ENCODE measurements at places on chromosomes 6 and 20.

GRCh38 chr20:46746956-46747526 is 37.6 kb downstream of the SLC2A10 start:
- DNase-seq: no peak

DNA sequence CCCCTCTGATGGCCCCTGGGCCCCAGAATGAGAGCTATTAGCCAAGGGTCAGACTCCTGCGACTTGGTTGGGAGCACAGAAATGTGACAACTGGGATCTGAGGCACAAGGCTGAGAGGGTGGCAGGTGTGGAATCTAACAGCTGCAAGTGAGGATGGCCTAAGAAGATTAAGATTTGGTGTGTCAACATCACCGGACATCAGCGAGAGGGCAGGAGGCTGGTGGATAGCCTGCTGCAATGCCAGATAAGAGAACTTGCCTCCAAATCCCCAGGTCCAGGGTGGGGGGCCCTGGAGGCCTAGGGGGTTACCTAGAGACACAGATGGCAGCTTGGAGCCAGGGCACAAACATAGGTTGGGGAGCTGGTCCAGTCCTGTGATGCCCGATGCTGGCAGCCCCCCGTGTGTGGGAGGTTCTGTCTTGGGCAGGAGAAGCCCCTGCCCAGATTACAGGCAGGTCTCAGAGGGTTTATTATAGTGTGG is 155.8 kb downstream of the GRM4 start:
- DNase-seq: no peak

- no peak for DNase-seq
These were observed 85.1 kb downstream of the LYRM4 start for GRCh38 chr6:5175635-5176034.

DNA sequence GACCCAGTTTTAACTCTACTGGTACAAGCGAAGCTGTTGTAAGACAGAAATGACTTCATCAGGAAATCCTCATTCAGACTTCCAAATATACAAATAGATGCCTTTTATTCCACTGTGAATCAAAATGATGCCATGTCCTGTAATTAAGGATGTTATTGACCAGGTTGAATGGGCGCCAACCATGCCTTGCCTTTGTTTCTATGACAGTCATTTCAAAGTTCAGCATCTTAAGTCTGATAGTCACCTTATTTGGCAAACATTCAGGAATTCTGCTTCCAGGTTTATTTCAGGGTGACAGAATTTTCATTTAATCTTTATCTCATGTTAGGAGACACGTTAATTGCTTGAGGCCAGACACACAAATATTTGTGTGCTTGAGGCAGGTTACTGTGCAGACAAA is 592.8 kb upstream of the JAG1 start:
- DNase-seq: no peak

- no peak for DNase-seq
These were observed 172.1 kb upstream of the RUNX2 start for GRCh38 chr6:45156075-45156474.

DNA sequence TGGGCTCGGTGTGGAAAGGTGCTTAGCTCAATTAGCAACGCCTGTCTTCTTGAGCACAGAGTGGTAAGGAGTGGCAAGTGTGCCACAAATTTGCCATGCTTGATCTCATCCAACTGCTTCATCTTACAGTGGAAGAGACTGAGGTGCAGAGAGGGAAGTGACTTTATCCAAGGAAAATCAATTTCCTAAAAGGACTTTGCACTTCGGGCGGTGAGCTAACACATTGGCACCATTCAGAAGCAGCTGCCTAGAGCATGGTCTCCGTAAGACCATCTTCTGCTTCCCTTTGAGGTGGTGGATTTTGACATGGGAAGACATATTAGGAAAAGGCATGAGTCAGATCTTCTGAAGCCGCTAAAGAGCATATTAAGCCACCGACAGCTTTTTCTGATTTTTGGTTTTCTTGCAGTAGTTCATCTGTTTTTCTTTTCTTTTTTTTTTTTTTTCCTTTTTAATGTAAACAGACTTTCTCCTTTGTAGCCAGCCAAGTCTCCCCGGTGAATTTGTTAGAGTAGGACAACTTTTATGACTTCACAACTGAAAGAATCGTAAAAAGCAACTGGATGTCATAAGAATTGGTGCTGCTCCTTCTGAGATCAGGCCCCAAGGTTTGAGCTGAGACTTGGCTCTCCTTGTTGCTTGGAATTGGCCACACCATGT is 273.2 kb downstream of the CDC5L start:
- no peak for DNase-seq

DNA sequence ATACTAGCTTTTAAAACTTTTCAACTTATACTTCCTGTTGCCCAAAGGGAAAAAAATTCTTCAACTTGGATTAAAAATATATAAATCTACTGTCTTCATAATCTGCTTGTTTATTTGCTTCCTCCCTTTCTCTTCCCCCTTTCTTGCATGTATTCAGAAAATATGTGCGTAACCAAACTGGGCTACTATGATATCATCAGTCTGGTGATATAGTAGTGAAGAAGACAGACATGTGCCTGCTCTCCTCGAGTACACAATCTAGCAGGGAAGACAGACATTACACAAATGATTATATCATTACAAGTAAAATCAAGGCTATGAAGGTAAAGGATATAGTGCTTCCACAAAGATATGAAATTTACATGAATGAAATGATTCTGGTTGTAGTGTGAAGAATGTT is 31.0 kb downstream of the IBTK start:
- no peak for DNase-seq

- no peak for DNase-seq
These were observed 3.0 kb upstream of the GUCA1B start for GRCh38 chr6:42197555-42198362.

GRCh38 chr6:42450477-42451332 is 1.0 kb downstream of the TRERF1 start:
- DNase-seq: no peak

GRCh38 chr20:22241609-22242008 is 342.8 kb downstream of the FOXA2 start:
- no peak for DNase-seq

- no peak for DNase-seq
These were observed 23.2 kb downstream of the CTCFL start for GRCh38 chr20:57501461-57502335.

- DNase-seq: no peak
These were observed 53.0 kb downstream of the GNAS-AS1 start for GRCh38 chr20:58797371-58798338.

GRCh38 chr6:145705561-145705960 is 29.8 kb downstream of the EPM2A start:
- no peak for DNase-seq

- no peak for DNase-seq
These were observed 74.8 kb upstream of the SNRPB2 start for GRCh38 chr20:16654858-16655535.

DNA sequence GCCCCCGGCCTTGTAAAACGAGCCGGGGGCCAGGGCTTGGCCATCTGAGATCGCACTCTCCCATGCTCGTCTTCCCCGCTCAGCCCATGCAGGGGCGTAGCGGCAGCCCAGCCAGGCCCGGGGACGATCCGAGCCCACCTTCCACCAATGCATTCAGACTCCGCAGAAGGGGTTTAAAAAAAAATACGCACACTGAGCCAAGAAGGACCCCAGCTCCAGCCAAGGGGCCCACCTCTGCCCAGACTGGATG is 320 bp downstream of the GSTA4 start:
- peak; percentile 32 for DNase-seq

DNA sequence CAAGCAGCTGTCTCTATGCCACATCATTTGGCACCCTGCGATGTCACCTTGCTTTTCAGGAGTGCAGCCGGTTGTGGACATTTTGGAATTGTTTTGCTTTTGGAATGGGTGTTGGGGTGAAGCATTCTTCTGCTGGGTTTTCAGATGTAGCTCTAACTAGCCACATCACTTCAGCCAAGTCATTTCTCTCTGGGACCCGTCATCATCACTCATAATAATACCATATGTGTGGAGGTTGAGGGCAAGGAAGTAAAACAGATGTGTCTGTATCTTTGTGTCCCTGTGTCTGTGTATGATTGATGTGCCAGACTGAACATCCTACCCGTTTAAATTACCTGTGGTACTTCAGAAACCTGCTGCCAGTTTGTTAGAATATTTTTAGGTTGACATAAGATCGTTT is 49.5 kb upstream of the TULP4 start:
- no peak for DNase-seq

DNA sequence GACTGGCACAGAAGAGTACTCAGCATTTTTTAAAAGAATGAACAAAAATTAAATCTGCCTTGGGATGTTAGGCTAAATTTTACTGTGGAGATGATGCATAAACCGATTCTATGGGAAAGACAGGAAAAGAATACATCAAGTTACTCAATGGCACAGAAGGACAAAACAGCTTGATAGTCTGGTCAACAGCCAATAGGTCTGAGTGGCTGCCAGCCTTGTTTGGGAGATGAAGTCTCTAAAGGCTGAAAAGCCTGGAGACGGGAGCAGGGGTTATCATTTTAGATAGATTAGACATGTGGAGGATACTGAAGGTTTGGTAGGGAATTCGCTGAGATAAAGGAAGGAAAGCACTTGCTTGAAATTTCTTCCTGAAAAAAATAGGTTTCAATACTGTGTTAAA is 56.3 kb upstream of the LAMA2 start:
- no peak for DNase-seq

GRCh38 chr20:51584116-51584515 is 41.6 kb upstream of the NFATC2 start:
- DNase-seq: no peak

GRCh38 chr6:74070091-74070490 is 374.1 kb downstream of the CD109 start:
- no peak for DNase-seq

- DNase-seq: no peak
These were observed 70.0 kb upstream of the FRMD1 start for GRCh38 chr6:168149015-168149414.

DNA sequence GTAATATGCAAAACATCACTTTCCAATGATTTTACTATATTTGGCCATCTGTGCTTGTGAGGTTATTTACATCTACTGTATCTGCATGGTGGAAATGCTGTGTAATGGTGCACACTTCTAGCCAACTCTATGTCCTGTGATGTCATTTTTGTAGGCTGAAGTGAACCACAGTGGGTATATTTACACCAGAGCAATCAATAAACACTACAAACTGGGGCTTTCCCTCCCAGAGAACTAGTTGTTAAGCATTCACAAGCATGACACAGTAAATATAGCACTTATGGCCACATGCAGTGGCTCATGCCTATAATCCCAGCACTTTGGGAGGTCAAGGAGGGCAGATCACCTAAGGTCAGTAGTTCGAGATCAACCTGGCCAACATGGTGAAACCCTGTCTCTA is 4.9 kb downstream of the SLC22A2 start:
- no peak for DNase-seq

GRCh38 chr6:105449756-105450390 is 47.0 kb upstream of the PREP start:
- DNase-seq: no peak

GRCh38 chr20:37880726-37881591 is 22.0 kb upstream of the VSTM2L start:
- no peak for DNase-seq

GRCh38 chr6:152529369-152529768 is 107.8 kb downstream of the SYNE1 start:
- DNase-seq: no peak

GRCh38 chr6:53492860-53493634 is 51.9 kb downstream of the GCLC start:
- DNase-seq: peak; percentile 23

GRCh38 chr6:128914051-128914450 is 31.1 kb downstream of the LAMA2 start:
- no peak for DNase-seq

DNA sequence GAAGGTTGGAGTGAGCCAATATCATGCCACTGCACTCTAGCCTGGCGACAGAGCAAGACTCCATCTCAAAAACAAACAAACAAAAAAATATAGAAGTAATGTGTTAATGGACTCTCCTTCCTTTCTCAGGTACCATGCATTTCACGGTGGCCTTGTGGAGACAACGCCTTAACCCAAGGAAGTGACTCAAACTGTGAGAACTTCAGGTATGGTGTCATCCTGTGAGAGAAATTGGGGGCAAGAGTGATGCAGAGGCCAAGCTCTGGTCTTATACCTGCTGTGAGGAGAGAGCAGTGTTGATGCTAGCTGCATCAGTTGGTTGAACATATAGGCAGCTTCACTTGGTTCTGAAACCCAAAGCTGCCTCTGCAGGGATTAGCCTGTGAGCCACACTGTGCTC is 6.2 kb downstream of the ITCH start:
- no peak for DNase-seq

- DNase-seq: no peak
These were observed 68.1 kb upstream of the SNRPB2 start for GRCh38 chr20:16661756-16662155.

GRCh38 chr20:35444226-35444625 is 6.2 kb upstream of the GDF5 start:
- no peak for DNase-seq

DNA sequence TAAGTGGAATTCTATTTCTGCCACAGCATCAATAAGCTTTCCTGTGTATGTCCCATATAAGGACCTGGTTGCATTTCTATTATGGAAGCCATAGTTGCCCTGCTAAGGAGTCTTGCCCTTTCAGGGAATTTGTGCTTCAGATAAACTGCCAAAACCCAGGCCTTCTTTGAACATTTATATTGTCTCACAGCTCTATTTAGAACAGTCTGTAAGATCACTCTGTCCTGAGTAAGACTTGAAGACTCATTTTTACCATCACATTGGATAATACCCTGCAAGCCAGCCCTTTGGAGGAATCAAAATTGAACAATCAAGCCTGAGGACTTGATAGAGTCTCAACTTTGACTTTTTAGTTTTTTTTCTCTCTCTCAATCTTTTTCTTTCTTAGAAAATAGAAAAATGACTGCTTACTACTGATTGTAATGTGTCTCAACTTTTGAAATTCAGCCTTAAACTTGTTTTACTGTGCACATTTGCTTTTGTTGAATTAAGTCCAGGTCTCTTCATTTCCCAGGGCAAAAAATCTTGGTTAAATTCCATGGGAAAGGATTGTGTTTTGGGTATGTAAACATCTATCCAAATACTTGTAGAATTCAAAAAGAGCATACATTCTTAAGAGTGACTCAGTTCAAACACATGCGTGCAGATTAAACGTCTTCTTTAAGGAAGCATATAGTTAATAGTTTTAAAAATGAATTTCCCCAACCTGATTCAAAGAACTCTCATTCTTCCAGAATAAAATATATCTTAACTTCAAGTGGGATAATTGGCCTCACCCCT is 91.2 kb downstream of the PLCB1 start:
- no peak for DNase-seq
